ENCODE measurements at places on chromosomes 16 and 17. TPM values are rescaled to one million over a fixed set of nuclear protein-coding genes. Genes with fewer than 3 reads are reported as not detected.

The SHBG gene
- total RNA-seq = 1.1 TPM

The ALOX12 gene
- total RNA-seq = not detected

The SOX15 gene
- 8.0 TPM for total RNA-seq

DNA sequence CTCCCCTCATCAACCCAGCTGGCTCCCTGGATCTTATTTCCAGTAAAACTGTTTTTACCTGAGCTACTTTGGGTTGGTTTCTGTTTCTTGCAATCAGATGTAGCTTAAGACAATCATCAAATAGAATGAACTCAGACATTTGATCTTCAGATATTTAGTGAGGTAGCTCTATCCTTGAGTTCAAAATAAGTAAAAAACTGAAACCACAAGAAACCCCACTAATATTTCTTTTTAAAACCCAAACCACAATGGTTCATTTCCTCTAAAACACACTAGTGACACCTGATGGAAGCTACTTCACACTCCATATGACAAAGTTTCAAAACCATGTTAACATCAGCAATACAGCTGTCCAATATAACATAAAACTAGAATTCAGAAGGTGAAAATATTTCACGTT, 37.8 kb downstream of the CACNG1 start:
- H3K4me3 ChIP-seq = no peak overlapping the region
- DNase-seq = no peak
- no peak overlapping the region for H3K27ac ChIP-seq
- H3K4me1 ChIP-seq = no peaks in the 10 kb centered on the region
- H3K27me3 ChIP-seq = no peaks in the 10 kb centered on the region

GRCh38 chr17:43722870-43723665, 35.5 kb downstream of the SOST start:
- no peaks in the 10 kb centered on the region for H3K27me3 ChIP-seq
- H3K36me3 ChIP-seq = no peaks in the 10 kb centered on the region
- peaks cover 2% of the 10 kb centered on the region for H3K4me1 ChIP-seq
- no peak for DNase-seq

DNA sequence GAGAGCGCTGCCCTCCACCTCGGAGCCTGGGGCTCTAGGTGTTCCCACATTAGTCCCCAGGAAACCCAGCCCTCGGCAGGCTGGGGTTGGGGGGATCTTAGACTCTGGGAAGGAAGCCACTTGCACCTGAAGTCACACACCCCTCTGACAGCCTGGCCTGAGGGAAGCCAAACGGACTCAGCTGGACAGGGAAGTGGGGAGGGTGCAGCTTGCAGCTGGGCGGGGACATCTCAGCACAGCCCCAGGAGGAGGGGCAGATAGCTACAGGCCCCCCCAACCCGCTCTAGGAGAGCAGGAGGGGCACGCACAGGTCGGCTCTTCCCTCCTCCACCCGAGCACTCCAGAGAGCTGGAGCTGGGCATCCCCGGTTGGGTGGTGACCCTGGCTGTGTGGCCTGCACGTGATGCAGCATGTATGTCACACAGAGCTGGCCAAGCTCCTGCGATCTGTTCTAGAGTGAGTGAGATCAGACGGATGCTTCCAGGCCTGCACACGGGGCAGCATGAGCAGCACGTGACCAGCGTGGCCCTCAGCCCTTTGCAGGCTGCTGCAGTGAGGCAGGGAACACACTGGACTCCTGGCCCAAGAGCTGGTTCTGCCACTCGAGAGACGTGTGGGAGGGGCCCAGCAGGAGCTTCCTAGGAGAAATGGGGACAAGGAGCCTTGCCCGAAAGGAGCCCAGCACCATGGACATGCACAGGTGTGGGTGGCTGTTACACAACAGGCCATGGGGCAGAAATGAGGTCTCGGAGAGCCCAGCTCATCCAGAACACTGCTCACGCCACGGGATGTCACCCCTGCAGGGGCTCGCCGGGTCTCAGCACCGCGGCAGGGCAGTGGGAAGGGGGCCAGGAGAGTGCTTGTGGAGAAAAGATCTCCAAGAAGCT, 15.4 kb downstream of the KIFC3 start:
- peaks cover 47% of the 10 kb centered on the region for H3K4me1 ChIP-seq
- H3K27ac ChIP-seq = peak overlapping the region; percentile 73
- H3K27me3 ChIP-seq = no peaks in the 10 kb centered on the region
- peak; percentile 81 for DNase-seq
- no peak overlapping the region for H3K4me3 ChIP-seq
- H3K36me3 ChIP-seq = no peaks in the 10 kb centered on the region

DNA sequence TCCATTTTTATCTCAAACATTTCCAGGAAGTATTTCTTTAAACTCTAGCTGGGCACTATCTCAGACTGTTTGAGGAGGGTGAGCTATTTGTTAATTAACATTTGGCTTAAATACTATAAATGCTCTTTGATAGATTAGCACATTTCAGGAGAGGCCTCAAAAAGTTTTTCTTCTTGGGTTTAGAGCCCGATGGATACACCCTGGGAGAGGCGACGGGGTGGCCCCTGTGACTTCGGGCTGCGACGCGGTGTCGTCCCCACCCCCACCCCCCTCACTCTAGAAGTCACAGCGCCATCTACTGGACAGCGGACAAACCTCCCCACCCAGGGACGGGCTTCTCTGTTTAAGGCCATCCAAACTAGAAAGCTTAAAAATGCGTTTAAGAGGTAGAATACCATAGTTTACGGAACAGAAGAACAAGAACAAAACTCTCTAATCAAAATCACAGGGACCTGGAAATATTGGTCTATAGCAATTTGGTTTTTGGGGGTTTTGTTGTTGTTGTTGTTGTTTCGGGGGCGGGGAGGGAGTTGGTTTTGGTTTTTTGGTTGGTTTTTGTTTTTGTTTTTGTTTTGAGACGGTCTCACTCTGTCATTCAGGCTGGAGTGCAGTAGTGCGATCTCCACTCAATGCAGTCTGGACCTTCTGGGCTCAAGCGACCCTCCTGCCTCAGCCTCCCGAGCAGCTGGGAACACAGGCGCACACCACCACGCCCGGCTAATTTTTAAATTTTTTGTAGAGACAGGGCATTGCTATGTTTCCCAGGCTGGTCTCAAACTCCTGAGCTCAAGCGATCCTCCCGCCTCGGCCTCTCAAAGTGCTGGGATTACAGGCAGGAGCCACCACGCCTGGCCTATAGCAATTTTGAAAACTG, 254.4 kb downstream of the C16orf95 start:
- no peaks in the 10 kb centered on the region for H3K36me3 ChIP-seq
- DNase-seq = peak; percentile 82
- peaks cover 7% of the 10 kb centered on the region for H3K27me3 ChIP-seq
- H3K4me1 ChIP-seq = peaks cover 4% of the 10 kb centered on the region
- no peak overlapping the region for H3K4me3 ChIP-seq

DNA sequence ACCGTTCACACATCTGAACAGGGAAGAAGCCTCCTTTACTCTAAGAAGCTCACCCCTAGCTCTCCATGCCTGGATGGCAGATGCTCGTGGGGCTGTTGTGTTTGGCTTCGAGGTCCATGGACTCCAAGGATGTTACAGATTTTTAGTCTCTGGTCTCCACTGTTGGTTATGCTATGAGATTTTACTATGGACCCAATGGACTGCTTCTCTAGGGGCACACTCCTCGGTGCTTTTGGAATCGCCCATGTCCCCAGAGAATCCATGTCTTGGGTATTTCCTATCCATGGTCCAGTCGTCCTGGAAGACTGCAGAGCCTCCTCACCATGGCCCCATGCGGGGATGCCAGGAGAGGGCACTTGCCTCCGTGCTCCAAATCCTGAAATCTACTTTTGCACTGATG, 83.4 kb downstream of the KCNJ12 start:
- no peak overlapping the region for H3K27ac ChIP-seq
- H3K4me1 ChIP-seq = peaks cover 17% of the 10 kb centered on the region
- no peak for DNase-seq
- H3K4me3 ChIP-seq = no peak overlapping the region
- no peaks in the 10 kb centered on the region for H3K27me3 ChIP-seq

DNA sequence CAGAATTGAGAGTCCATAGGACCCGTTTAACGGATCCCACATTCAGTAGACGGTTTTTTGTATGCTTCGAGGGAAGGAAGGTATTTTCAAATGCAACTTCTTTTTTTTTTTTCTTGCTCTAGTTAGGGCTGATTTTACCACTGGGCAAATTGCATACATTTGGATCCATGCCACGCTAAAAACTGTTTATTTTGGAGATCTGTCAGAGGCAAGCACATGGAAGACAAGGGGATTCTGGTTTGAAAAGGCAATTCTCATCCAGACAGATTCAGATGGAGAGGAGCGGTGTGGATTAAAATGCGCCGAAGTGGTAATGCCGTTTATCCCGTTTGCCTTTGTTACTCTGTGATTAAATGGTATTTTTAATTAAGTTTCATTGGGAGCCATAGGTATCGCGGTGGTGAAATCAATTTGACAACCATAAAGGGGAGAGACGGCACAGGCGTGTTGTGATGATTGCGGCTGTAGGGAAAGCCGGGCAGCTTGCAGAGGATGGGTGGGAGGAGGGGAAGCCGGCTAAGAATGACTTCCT, 170.4 kb downstream of the IRX3 start:
- DNase-seq = no peak
- no peak overlapping the region for H3K27ac ChIP-seq
- no peak overlapping the region for H3K4me3 ChIP-seq
- peaks cover 12% of the 10 kb centered on the region for H3K36me3 ChIP-seq
- H3K4me1 ChIP-seq = no peaks in the 10 kb centered on the region

DNA sequence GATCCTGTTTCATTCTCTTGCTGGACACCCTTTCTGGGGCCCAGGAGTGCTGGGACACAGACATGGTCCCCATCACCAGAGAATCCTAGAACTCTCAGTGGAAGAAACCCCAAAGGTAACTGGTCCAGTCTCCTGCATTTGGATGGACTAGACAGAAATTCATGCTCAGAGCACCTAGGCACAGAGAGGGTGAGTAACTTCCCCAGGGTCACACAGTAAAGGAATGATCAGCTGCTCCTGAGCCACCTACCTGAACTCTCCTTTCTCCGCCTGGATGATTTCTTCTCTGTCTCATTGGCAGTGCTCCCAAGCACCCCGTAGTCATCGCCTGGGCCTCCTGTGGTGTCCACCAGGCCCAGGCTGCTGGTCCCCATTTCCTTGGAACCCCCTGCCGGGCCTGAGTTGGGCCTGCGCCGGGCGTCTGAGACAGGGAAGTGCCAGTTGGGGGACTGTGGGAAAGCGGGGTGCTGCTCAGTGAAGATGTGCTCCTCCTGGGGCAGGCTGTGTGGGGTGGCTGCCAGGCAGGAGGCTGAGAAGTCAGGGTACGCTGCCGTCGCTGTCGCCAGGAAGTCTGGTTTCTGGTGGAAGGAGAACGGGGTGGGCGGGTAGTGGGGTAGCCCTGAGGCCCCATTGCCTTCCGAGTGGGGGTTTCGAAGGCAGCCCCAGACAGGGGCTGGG, 767 bp downstream of the MEOX1 start:
- H3K36me3 ChIP-seq = no peaks in the 10 kb centered on the region
- no peaks in the 10 kb centered on the region for H3K27me3 ChIP-seq
- peaks cover 44% of the 10 kb centered on the region for H3K4me1 ChIP-seq
- peak; percentile 53 for DNase-seq
- peak overlapping the region; percentile 84 for H3K27ac ChIP-seq

Measured in heart left ventricle (tissue), 16 donors.